ENCODE measurements at places on chromosomes 6 and 20.

GRCh38 chr6:45535933-45536332, 158.2 kb upstream of the SUPT3H start:
- no peak for DNase-seq

DNA sequence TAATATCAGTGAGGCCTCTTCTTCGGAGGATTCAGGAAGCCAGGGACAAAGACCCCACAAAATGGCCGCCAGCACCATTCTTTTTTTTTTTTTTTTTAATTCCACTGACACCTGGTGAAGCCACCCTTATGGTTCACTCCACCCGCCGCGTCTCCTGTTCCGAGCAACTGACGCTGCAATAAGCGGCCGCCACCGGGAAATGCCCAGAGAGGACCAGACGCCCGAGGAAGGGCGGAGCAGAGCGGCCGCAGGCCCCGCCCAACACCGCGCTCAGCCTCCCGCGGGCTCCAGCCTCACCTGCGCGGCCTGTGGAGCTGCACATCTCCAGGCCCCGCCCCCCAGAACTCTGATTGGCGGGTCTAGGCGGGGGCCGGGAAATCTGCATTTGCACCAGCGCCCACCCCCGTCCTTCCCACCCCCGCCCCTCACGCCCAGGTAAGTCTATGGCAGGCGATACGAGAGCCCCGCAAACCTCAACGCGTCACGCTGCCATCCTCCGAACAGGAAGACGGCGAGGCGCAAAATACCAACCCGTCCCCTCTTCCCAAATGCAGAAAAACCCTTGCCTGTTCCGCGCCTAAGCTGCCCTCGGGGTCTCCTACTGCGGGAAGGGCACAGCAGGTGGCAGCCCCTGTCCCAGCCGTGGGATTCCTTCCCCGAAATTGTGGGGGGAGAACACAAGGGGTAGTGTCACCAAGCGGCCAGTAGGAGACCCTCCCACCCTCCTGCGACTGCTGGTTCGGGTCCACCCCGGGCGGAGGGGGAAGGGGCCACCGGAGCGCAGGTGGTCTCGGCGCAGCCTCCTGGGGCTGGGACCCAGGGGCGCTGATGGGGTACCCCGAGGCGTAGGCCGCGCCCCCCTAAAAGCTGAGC, 960 bp downstream of the ATP9A start:
- DNase-seq, result peak; percentile 46

- DNase-seq, result no peak
Measured at GRCh38 chr6:6600875-6601274, 12.4 kb downstream of the LY86 start.

DNA sequence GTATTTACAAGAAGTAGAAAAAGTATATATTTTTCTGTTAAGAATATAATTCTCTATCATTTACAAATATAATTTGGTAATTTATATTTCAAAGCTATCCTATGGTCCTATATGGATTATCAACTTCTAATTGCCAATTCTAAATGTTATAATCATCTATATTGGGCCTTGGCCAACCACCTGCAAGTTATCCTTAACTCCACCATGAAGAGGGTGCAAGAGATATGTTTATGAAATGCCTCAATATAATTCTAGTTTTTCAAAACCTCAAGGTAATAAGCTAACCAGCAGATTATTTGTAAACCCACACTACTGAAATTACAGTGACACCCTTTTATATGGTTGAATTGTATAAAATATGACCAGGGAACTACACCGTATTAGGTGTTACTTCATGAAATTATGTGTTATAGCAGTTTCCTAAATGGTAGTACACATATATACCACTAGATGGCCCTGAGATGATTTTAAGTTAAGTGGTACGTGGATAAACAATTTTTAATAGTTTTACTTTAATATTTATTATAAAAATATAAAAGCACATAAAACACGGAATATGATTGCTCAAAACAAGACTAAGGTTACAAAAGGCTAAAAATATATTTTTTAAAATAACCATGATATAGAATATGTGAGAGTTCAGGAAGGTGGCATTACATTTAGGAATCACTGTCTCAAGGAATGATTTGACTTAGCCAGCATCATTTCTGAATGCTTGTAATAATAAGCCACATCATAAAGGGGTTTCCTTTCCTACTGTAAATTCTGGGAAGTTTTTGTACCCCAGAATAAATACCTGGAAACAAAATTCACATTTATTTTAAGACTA, 9.8 kb upstream of the PNISR start:
- no peak for DNase-seq

DNA sequence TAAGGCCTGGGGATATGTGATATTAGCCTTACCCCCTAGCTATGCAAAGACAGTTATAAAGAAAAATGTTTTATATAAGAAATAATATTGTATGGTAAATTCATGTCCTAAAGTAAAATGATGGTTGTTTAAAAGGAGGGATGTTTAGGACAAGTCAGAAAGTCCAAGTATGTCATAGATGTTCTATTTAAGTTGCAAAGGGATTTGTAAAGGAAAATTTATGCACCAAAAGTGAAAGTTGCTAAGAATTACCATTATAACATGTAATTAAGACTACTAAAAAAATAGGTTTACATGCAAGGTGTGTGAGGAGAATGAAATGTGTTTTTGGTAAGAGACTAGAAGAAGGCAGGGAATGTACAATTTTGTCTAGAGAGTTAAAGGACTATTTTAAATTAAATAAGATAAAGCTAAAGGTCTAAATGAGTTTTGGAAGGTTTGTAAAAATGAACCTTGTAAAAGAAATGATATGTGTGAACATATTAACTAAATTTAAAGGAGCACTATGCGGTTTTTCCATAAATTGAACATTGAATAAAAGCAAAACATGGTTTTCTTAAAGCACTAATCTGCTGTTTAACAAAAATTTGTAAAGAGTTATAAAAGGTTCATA, 22.7 kb upstream of the GOPC start:
- no peak for DNase-seq

GRCh38 chr6:23002044-23002619, 432.8 kb downstream of the HDGFL1 start:
- DNase-seq, result no peak

- no peak for DNase-seq
Measured at GRCh38 chr6:95135182-95135581, 442.2 kb upstream of the MANEA start.

DNA sequence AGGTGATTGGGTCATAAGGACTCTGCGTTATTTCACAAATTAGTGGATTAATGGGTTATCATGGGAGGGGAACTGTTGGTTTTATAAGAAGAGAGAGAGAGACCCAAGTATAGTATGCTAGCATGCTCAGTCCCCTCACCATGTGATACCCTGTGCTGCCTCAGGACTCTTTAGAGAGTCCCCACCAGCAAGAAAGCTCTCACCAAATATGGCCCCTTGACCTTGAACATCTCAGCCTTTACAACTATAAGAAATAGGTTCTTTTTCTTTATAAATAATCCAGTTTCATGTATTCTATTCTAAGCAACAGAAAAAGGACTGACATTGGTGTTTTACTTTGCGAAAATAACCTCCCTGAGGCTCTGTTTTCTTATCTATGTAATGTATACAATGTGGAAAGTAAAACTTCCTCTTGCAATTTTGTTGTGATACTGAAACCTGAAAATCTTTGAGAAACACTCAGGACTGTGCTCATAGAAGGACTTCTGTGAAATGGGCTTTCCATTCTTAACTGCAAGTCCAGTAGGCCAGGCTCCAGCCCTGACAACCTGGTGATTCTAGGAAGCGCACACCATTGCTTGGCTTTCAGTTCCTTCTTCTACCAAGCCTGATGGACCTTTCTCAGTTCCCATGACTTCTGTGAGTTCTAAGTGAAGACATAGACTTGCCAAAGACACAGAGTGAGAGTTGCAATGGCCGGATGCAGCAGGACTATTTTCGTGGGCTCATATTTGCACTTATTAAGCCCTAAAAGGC, 21.9 kb downstream of the SIRPD start:
- no peak for DNase-seq

GRCh38 chr6:49531774-49532569, 18.5 kb upstream of the C6orf141 start:
- no peak for DNase-seq

DNA sequence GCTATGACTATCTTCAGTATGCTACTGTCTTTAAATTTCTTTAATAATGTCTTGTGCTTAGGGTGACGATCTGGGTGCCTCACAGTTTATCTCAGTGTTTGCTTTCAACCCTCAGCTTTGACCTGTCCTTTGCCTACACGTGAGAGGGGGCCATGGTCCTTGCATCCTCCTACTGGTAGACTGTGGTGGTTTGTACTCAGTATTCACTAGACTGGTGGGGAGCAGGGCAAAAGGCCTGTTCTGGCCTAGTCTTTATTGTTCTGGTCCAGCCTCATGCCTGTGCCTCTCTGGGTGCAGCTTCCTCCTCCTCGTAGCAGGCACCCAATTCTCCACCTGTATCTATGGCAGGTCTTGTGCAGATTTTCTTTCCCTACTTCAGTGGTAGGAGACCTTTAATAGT, 354.9 kb downstream of the CD109 start:
- no peak for DNase-seq

GRCh38 chr6:137163732-137164318, 9.6 kb downstream of the IL22RA2 start:
- DNase-seq, result no peak

GRCh38 chr6:166112580-166112979, 55.1 kb downstream of the TBXT start:
- no peak for DNase-seq

- no peak for DNase-seq
Measured at GRCh38 chr20:51128198-51128597, 105.3 kb upstream of the KCNG1 start.

- no peak for DNase-seq
Measured at GRCh38 chr20:42218621-42219374, 600.6 kb upstream of the CHD6 start.

- no peak for DNase-seq
Measured at GRCh38 chr6:43088654-43089056, 12.5 kb downstream of the PTK7 start.

DNA sequence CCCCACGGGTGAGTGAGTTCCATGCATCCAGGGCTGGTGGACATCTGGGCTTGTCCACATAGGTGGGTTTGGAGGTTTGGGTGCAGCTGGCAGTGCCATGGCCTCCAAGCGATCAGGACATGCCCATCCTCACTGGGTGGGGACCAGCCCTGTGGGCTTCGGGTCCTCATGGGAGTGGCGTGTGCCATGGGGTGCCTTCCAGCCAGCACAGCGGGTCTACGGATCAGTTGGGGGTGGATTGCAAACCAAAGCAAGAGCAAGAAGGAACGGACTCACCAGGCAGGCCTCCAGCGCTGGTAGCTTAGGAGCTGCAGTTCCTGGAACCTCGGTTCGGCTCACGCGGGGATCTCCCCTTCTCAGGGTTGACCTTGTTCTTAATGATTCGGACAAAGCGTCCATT, 364.3 kb downstream of the TAF4 start:
- no peak for DNase-seq

DNA sequence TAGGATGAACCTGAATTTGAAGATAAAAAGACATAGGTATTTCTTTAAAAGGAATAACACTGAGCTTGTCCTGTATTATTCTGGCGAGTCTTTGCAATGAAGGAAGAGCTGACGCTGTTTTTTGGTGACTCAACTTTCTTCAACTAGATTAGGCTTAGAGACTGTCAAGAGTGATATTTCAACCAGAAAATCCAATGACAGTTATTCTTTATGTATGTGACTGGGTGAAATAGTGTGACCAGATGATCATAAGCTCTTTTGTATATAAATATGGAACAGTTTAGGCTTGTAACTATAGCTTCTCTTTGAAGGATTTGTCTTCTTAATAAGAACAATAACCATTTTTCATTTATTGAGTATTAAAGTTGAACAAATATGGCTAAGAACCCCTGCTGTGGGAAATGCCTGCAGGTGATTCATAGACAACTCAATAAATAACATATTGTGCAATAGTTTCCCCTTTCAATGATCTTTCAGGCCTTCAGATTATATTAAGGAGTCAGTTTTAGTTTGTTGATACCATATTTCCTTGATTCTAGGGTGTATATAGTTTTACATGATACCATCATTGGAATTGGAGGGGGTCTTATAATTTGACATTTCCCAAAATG, 265.6 kb upstream of the JAG1 start:
- no peak for DNase-seq

- DNase-seq, result no peak
Measured at GRCh38 chr20:56175884-56176283, 72.6 kb upstream of the MC3R start.

DNA sequence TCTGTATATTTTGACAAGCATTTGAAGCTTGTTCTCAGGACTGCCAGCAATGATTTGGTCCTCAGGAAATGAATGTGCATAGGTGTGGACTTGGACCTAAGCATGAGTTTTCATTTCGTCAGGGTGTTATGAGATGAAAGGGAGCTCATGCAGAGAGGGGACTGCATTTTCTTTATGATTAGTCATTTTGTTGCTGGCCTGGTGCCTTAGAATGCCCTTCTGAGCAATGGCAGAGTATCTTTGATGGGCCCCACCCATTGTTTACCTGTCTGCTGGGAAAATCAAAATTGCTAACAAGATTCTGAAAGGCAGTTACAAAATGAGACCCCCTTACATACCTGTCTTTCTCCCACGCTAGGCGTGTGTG, 51.5 kb upstream of the MTHFD1L start:
- no peak for DNase-seq

- DNase-seq, result peak; percentile 80
Measured at GRCh38 chr6:166342349-166343149, at the start of gene SFT2D1. Gene SFT2D1 (minus strand): TSS chr6:166342545. CDS start chr6:166342481, 64 bp downstream.

DNA sequence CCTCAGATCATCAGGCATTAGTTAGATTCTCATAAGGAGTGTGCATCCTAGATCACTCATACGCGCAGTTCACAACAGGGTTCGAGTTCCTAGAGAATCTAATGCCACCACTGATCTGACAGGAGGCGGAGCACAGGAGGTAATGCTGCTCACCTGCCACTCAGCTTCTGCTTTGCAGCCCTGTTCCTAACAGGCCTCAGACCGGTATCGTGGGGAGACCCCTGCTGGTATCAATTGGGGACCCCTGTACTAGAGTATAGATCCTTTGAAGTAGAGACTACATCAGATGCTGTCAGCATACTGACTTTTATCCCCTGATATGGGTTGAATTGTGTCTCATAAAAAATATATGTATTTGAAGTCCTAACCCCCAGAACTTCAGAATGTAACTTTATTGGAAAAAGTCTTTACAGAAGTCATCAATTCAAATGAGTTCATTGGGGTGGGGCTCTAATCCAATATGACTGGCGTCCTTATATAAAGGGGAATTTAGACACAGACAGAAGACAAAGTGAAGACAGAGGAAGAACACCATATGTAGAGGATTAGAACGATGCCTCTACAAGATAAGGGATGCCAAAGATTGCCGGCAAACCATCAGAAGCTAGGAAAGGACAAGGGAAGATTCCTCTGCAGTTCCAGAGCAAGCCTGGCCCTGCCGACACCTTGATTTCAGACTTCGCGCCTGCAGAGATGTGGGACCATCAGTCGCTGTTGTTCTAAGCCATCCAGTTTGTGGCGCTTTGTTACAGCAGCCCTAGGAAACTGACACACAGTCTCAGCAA, 104.4 kb upstream of the BTBD3 start:
- no peak for DNase-seq

DNA sequence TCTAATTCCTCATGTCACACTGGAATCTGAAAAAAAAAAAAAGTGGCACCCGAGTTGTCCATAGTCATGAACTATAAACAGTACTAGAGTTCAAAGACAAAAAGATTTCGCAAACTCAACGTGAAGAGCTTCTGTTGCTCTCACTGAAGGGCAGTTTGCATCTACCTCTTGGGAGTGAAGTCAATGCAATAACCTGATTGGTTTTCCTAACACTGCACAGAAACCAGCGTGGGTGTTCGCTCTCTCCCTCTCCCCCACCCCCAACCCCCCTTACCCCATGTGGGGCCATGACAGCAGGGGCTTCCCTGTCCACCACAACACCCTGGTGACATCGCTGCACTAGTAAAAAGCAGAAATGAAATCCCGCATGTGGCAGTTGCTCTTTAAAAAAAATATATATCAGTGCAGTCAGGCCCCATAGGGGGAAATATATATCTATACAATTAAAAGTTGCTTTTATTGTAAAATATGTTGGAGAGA, 66.9 kb downstream of the GMPR start:
- no peak for DNase-seq

Measured in activated CD4-positive, alpha-beta T cell treated with anti-CD3 and anti-CD28 coated beads, Interleukin-2, amount 10 ng/mL, durations not matched to agents 7 days and 5 days (primary cell).